Brain (organoid and tissue), 16 donors: ENCODE measurements at places on chromosomes 11 and 22. TPM values are rescaled to one million over a fixed set of nuclear protein-coding genes. Genes with fewer than 3 reads are reported as not detected.

Gene CCDC157
- 5.1 TPM for polyA plus RNA-seq

Gene MS4A14
- not detected for polyA plus RNA-seq

Gene OR10D3
- not detected for polyA plus RNA-seq

Gene VEGFB
- polyA plus RNA-seq = 232 TPM

Gene APOA4
- polyA plus RNA-seq = not detected

Gene NRXN2
- 117 TPM for polyA plus RNA-seq

Gene IGLL1
- not detected for polyA plus RNA-seq

Gene IL18
- polyA plus RNA-seq = 1.8 TPM

Gene OR8G1
- polyA plus RNA-seq = not detected

Gene RIN1
- 3.2 TPM for polyA plus RNA-seq

Gene PRR33
- not detected for polyA plus RNA-seq

Gene SCGB1C1
- polyA plus RNA-seq = not detected

Gene SLC5A12
- not detected for polyA plus RNA-seq

Gene MS4A6A
- polyA plus RNA-seq = 9.8 TPM

Gene OR56A1
- polyA plus RNA-seq = not detected

Gene IGHMBP2
- polyA plus RNA-seq = 12.2 TPM

Gene THY1
- polyA plus RNA-seq = 154 TPM

Gene PANX3
- polyA plus RNA-seq = not detected

Gene APOBEC3G
- 6.3 TPM for polyA plus RNA-seq

Gene ACAT1
- polyA plus RNA-seq = 50.2 TPM

Gene ANKRD42
- polyA plus RNA-seq = 2.8 TPM

Gene ZFTA
- 16.5 TPM for polyA plus RNA-seq

Gene SCN2B
- 9.0 TPM for polyA plus RNA-seq

Gene IRAG1
- polyA plus RNA-seq = 10.8 TPM

Gene MMP27
- polyA plus RNA-seq = not detected

Gene ISX
- 0.63 TPM for polyA plus RNA-seq
